ENCODE measurements at places on chromosomes 2 and 18.

GRCh38 chr18:28267878-28268625 lies 91.1 kb upstream of the CDH2 start:
- no peak for DNase-seq

DNA sequence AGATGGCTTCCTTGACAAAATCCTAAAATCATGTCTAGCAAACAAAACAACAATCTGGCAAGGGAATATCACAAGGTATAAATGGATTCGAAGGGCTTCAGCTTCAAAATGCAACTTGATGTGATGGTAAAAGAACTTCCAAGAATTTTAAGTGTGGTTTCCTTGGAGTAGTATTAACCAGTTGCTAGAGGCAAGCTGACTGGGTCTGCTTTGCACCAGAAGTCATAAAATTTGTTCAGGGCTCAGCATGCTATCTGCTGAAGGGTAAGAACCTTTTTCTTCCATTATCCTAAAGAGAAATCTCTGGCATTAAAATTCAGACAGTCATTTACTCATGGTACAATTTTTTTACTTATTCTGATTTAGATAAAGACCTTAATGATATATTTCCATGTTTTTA lies 516.7 kb downstream of the TXNL1 start:
- DNase-seq = no peak

DNA sequence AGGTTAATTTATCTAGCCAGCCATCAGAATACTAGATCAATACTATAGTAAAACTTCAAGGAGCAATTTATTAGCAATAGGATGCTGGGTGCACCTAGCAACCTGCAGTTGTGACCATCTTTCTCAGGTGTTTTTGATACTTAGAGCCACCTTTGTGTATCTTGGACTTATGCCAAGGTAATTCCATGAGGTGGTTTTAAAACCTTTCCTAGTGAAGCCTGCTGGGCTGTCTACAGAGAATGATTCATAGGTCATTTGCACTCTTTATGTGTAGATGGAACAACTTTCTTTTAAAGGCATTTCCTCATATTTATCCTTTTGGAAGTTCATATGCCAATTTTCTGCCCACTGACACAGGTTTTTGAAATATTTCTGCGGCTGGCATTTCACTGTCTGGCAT lies 1030.1 kb upstream of the POU3F3 start:
- no peak for DNase-seq

- no peak for DNase-seq
These were observed 25.3 kb downstream of the EXOC6B start for GRCh38 chr2:72800492-72800891.

- DNase-seq = no peak
These were observed 15.8 kb downstream of the ATF2 start for GRCh38 chr2:175152242-175152641.

DNA sequence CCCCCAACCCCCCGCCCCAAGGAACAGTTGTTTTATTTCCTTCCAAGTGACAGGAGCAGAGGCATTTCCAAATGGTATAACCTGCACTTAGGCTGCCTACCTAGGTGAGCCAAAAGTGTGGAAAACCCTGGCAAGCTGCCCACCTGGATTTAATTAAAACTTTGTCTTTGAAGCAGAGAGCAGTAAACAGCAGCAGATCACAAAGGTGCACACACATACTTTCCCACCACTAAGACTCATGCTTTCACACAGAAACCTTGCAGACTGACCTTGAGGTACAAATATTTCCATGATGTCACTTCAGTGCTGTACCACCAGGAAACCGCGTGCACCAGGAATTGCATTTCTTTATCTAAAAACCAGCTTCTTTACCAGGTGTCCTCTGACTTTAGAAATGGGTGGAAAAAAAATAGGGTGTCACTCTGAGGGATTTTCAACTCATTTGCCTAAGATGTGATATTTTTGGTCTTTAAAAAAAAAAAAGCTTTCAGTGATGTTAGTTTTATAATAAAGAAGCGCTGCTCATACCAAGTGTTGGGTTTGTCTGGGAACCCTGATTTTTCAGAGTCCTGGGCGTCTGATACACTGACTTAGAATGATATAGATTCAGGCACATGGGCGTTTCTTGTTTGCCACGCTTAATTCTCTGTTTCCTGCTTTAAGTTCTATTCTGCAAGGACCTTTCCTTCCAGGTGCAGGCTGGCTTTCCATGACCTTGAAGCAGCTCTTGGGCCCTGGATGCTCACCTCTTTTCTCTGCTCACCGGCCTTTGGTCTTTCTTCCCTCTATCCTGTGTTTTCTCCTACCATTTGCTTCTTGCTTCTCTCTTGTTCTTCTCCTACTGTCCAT lies 70.7 kb upstream of the BCL2L11 start:
- no peak for DNase-seq

- no peak for DNase-seq
These were observed 108.3 kb downstream of the ARL4C start for GRCh38 chr2:234388591-234388990.

DNA sequence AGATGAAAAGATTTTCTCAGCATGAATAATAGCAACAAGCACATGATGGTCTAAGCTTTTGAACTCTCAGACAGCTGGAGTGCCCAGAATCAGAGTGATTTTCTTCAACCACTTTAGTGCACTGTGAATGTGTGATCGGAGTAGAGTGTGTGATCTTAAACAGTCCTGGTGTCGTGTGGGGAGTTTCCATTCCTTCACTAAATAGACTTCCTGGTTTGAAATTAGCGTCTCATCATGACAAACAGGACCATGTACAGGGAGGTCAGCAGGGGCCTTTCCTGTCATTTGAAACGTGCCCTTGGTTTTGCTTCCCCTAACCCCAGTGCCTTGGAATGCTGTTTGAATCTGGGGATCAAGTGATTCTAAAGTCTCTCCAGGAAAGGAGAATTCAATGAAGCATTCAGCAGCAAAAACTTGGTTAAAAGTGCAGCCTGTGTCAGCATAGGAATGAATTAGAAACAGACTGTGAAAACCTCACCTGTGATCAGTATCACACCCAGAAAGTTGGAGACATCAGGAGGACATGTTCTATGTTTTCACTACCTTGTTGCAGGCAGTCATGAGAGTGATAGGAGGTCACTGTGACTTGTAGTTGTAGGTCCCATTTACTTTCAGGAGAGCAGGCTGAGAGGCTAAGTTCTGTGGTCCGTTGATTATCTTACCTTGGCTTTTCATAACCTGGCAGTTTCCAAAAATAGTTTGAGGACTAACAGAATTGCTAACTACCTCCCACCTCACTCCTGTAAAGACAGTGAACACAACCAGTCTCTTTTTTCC lies 400.3 kb downstream of the MTX2 start:
- no peak for DNase-seq

DNA sequence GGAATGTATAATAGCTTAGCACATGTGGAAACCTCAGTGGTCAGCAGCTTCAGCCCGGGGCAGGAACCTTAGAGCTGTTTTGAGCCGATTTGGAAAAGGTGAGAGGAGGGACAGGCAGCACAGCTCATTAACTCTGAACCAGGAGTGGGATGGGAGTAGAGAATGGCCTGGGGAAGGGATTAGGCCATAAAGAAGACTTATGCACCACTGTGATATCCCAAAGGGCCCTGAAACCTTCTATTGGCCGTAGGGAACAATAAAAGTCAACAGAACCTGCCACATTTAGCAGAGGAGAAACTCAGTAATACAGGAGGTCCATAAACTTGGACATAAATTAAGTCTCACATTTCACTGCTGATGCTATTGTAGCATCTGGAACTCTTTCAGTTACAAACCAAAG lies 124.2 kb upstream of the REV1 start:
- DNase-seq = no peak

GRCh38 chr2:10238396-10238795 lies 64.3 kb upstream of the HPCAL1 start:
- no peak for DNase-seq

DNA sequence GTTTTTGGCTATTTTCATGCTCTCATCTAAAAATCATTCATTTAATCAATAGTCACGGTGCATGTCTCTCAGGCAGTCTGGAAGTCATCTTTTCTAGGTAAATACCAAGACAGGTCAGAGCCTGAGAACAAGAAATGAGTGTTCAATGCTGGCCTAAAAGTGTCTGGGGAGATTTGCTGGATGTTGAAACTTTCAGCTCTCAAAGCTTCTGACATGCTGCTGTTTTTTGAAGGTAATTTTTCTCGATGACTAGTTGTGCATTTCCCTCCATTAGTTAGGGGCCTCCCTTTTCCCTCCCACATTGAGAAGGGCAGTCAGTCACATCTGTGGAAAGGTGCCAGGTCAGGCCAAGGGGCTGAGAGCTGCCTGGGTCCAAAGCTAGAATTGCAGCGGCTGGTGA lies 115.6 kb downstream of the LPIN1 start:
- no peak for DNase-seq

DNA sequence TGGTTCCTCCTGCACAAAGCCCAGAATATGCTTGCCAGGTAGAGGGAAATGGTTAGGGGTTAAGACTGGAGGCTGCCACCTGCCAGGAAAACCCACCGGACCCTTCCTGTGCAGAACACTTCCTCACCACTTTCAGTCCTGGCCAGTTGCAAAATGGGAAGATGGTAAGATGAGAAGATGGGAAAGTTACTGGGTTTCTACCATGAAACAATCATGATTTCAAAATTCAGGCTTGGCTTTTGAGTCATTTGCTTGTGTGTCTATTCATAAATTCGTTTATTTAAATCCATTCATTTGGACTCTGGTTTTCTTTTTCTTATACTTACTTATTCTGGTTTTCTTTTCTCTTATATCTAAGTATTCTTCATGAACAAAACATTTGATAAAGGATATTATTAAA lies 7.2 kb downstream of the BMP10 start:
- no peak for DNase-seq

GRCh38 chr2:85551698-85552678 lies 9.3 kb downstream of the GGCX start:
- peak; percentile 89 for DNase-seq

DNA sequence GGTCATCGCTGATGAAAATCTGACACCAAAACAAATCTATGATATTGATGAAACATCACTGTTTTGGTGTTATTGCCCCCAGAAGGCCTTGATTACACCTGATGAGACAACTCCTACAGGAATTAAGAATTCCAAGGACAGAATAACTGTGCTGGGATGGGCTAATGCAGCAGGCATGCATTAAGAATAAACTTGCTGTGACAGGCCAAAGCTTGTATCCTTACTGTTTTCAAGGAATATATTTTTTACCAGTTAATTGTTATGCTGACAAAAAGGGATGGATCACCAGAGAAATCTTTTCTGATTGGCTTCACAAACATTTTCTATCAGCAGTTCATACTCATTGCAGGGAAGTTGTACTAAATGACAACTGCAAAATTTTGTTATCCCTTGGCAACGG lies 278.2 kb downstream of the IKZF2 start:
- no peak for DNase-seq

DNA sequence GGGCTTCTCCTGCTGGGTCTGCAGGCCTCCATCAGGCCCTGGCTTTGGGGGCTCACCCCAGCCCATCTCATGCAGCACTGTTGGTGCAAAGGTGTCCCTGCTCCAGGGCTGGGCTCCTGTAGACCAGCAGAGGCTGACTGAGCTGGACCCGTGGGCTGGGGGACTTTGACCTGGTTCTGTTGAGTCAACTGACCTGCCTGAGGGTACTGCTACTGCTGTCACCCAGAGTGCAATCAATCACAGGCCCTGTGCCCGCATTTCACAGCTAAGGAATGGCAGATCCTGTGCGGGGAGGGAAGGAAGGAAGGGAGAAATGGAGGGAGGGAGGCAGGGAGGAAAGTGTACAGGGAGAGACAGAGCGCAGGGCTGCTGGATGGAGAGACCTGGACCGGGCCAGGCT lies 136.8 kb downstream of the TPO start:
- DNase-seq = no peak

GRCh38 chr18:68548904-68549870 lies 165.7 kb downstream of the TMX3 start:
- DNase-seq = no peak

- DNase-seq = no peak
These were observed 88.2 kb downstream of the NCOA1 start for GRCh38 chr2:24579053-24579803.

DNA sequence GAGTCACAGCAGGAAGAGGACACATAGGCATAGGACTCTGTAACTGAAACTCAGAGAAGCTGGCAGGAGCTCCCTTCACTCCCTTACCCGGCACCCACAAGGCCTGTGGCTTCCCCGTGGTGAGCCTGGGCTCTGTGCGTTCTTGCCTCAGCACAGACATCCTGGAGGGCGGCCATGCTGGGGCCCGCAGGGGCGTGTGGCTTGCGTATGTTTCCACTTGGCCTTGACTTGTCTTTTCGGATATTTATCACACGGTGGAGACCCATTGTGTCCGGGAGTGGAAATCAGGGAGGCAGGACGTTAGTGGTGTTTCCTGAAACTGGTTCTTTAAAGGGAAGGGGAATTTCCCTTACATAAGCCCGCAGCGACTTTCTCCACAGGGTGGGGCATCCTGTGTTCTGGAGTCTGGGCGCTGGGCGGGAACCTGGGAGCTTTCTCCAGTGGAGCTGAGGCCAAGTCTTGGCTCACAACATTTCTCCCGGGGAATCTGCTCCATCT lies 49.9 kb upstream of the EML6 start:
- peak; percentile 67 for DNase-seq

GRCh38 chr2:64267699-64268098 lies 123.5 kb upstream of the PELI1 start:
- DNase-seq = no peak

DNA sequence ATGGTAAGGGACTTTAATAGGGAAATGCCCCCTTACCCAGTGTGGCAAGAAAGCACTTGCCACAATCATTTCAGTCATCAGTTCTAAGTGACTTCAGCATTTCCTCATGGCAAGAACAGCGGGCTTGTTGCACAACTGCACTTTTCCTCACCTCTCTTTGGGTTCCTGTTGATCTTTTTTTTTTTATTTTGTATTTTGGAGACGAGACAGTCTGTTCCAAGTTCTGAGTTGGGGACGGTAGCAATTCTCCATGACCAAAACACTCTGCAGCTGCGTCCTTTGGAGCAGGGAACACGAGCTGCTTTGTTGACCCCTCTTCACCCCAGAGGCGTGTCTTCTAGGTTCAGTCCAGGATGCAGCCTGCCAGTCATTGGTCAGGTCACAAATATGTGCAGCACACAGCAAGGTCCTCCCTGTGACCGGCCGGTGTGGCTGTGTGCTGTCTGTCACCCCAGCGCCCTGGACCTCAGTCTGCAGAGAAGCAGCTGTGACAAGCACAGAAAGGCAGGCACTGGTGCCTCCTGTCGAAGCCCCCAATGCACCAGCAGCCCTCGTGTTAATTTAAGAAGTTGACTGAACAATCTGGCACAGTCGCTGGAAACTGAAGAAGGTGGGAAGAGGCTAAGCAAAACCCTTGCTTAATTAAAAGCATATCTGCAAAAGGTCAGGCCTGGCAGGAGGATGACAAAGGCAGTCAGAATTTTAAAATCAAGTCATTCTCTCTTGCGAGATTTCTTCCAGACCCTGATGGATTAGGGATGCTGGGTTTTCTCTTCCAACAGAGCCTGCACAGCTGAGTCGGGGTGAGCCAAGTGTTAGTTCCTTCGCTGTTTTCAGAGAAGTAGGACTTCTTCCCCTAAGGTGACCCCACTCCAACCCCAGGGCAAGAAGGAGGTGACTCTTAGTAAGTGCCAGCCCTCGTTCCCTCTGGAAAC lies 96.7 kb upstream of the COPS8 start:
- no peak for DNase-seq

DNA sequence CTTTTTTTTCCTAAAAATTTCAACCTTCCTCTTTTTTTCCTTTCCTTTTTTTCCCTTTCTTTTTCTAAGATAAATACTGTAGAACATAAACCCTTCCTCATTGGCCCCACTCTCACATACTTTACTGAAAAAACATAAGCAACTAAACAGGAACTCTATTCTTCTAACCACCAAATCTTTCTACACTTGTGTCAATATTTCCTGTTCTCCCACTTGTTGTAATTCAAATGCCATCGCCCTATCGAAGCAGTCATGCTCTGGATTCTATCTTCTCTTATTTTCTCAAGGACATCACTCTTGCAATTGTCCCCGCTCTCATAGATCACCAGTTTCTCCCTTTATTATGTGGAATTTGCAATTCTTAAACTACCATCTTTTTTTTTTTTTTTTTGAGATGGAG lies 20.2 kb upstream of the SSB start:
- no peak for DNase-seq
